SW480 (cell line): ENCODE measurements at places on chromosomes 11 and 22.

- no peak for DNase-seq
These were observed 114.0 kb upstream of the AKIP1 start for GRCh38 chr11:8796941-8797340.

- no peak for DNase-seq
These were observed 18.8 kb downstream of the SNX19 start for GRCh38 chr11:130897262-130898182.

DNA sequence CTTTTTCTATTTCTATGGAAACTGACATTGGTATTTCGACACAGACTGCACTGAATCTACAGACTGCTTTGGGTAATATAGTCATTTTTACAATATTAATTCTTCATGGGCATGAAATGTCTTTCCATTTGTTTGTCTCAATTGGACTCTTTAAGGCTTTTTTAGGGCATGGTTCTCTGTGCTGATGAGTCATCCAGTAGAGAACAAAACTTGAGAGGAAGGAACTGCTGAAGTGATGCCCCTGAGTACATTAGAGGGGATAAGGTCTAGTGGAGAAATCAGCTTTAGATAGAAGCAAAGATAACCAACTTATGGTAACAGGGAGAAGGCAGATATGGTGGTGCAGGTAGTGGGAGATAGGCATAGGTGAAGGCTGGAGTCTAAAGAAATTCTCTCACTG is 25.1 kb downstream of the TSG101 start:
- no peak for DNase-seq

- no peak for DNase-seq
These were observed 362.1 kb downstream of the DDX10 start for GRCh38 chr11:109026891-109027489.

DNA sequence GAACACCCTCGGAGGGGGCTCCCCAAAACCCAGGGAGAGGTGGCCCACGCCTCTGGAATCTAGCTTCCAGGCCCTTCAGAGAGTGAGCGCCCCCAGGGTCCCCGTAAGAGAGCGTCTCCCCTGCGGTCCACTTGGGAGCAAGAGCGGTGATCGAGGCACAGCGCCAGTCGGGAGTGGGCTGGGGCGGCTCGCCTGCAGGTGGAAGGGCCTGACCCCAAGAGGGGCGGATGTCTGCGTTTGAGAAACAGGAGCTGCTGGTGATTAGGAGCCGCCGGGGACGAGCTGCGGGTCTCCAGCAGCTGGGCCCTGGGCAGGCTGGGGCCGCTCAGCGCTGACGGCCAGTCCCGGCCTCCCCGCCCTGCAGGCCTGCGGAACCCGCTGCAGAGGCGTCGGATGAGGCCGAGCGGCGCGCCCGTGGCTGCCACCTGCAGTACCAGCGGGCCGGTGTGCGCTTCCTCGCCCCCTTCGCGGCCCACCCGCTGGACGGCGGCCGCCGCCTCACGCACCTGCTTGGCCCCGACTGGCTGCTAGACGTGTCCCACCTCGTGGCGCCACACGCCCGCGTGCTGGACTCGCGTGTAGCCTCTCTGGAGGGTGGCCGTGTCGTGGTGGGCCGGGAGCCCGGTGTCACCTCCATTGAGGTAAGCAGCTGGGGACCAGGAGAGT is 10.0 kb downstream of the TMEM132A start:
- DNase-seq: no peak

DNA sequence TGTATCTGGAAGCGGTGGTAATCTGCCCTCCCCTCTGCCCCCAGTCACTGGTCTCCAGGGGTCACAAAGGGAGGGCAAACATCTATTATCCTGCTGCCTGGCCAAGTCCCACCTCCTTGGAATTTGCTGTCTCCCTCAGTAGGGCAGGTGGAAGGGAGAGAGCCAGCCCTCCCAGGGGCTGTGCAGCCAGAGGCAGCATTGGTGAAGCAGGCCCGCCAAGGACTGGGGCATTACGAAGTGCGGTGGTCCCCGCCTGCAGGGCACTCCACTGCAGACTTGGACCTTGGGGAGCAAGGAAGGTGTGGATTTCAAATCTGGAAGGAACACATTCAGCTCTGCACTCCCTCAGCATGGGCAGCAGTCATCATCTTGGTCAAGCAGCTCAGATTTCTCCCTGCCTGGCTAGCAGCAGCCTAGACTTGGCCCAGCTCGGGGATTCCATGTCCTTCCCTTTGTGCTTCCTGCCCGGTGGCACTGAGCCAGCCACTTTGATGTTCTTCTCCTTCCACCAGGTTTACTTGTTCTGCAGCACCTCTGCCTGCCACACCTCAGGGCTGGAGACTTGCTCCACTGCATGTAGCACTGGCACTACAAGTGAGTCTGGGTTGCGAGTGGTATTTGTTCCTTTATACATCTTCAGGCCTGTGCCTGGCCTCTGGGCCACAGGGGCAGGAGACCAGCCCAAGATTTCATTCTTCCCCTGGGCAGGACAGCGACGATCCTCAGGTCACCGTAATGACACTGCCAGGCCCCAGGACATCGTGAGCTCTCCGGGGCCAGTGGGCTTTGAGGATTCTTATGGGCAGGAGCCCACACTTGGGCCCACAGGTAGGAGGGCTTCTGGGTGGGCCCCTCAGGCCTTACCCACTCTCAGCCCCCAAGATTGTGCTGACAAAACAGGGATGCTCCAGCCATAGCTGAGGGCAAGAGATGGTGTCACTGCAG is 7.4 kb downstream of the ZP1 start:
- no peak for DNase-seq

DNA sequence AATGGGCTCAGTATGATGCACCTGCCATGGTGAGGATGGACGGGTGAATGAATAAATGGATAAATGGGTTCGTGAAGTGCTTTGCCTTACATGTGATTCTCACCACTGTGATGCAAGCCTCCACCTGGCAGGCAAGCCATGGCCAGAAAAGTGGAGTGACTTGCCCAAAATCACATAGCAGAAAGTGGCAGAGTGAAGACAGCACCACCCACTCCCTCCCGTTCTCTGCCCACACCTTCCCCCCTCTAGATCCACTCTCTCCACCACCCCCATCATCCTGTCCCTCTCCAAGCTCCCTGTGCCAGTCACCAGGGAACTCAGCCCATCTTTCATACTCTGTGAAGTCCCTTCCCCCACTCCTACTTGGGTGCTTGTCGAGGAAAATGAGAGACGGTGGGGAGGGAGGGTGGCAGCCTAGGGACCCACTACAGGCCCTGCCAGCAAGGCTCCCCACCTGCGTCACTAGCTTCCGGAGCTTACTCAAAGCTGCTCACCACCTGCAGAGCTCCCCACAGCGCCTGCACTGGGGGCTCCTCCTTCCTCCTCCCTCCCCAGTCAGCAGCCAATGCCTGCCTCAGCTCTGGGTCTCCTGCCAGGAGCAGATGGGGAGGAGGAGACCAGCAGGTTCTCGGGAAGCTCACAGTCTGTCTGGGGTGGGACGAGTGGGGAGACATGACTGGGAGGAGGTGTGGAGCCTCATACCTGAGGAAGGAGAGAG is 82.3 kb downstream of the PDE2A start:
- no peak for DNase-seq

DNA sequence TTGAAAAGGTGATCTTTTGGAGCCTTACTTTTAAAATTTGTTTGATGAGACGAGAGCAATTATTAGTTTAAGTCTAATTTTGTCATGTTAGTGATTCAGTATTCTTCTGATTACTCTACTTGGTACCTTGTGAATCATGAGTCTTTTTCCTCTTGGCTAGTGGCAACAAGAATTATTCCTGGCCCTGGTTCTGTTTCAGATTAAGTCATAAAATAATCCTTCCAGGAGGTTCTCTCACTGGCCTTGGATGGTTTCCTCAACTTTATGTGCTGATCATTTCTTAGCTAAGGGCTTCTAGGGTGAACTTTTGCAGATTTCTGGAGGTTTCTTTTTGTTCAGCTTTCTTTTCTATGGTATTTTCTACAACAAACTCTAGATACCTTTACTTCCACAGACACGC is 741.8 kb upstream of the LUZP2 start:
- no peak for DNase-seq

DNA sequence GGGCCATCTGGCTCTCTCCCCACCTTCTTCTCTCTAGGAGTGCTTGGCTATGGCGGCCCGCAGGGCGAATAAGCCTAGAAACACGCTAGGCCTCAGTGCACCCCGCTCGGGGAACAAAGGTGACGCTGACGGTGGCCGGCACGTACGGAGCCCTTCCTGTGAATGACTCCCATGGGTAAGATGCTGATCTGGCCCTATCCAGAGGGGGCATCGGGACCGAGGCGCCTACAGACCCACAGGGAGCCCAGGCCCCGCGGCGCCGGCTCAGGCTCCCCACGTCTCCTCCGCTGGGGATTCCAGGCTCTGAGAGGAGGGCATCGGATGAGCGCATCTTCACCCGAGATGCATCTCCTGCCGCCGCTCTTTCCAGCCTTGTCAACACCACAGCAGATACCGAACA is 31.4 kb upstream of the TESMIN start:
- DNase-seq: no peak
